Stimulated activated CD4-positive, alpha-beta T cell treated with anti-CD3 and anti-CD28 coated beads, TNF-alpha, amount 100 ng/mL, for 48 hours (primary cell): ENCODE measurements at places on chromosomes 11 and 22.

GRCh38 chr11:64323373-64323772 is 5.5 kb downstream of the PRDX5 start:
- no peak for DNase-seq

DNA sequence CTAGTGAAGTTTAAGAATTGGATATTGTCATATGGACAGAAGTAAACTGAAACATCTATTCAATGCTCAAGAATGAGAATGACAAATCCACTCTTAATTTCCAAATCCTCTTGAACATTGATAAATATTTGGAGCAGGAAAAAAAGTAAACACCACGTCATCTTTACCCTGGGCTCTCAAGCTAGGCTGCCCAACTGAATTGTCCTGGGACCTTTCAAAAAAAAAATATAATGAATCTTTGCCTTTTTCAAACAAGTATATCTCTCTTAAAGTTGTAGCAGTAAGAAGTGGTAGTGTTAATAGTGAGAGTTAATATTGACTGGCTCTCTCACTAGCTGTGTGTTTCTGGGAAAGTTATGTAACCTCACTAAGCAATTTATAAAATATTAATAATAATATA is 374.3 kb downstream of the LRRC4C start:
- DNase-seq, result no peak

DNA sequence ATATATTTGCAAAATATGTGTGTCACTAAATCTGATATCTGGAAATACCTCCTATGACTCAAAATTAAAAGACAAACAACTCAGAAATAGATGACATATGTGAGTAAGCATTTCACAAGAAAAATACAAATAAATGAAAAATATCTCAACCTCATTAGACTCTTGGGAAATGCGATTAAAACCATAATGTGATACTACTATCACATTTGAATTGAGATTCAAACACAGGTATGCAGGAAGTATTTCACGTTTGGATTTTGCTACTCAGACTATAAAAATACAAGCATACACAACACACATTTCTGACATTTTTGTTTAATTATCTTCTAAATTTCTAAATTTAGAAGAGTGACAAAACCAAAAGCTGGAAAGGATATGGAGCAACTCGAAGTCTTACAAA is 811.9 kb upstream of the LRRC4C start:
- DNase-seq, result no peak

GRCh38 chr22:44243761-44244160 is 63.0 kb downstream of the PARVG start:
- no peak for DNase-seq

DNA sequence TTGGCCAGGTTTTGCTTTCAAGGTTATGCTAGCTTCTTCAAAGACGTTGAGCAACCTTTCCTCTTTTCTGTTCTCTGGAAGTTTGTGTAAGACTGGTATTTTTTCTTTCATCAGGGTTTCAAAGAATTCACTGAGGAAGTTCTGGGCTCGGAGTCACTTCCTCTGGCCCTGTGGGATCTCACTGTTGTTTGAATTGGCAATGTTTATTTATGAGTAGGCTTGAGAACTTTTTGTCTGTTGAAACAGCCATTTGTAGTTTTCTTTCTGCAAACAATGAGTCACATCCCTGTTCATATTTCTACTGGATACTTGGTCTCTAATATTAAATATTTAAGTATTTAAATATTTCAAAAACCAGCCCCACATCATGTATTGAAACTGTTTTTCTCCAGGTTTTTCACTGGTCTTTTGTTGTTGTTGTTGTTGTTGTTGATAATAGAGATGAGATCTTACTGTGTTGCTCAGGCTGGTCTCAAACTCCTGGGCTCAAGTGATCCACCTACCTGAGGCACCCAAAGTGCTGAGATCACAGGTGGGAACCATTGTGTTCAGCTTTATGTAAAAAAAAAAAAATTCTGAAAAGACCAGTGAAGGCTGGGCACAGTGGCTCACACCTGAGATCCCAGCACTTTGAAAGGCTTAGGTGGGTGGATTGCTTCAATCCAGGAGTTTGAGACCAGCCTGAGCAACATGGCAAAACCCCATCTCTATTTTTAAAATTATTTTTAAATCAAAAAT is 26.9 kb downstream of the SUSD2 start:
- DNase-seq, result no peak
